Epithelial cell of esophagus (primary cell): ENCODE measurements at places on chromosomes 1 and 21.

DNA sequence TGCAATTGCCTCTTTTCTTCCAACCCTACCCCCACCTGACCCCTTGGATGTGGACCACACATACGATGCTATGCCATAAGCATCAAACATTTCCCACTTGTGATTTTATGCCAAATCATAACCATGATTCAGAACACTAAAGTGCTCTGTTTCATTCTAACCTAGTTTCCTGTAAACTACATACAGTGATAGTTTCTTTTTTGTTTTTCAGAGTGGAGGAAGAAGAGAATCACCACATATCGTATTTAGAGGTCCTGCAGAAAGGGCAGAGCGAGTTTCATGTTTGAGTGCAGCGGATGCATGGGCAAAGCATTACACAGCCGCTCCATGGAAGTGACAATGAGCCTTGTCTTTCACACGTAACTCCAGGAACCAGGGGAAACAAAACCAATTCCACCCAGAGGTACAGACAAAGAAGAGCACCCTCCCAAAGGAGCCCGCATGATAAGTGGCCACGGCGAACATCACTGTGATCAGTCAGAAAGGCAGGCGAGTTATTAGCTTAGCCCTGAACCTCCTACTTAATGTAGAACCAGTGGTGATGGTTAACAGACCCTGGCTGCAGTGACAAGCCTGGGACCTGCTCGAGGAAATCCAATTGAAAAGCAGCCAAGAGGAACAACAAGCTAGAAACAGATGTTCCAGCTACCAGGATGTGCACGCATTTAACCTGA is 64.0 kb upstream of the ZNF281 start:
- DNase-seq = no peak

DNA sequence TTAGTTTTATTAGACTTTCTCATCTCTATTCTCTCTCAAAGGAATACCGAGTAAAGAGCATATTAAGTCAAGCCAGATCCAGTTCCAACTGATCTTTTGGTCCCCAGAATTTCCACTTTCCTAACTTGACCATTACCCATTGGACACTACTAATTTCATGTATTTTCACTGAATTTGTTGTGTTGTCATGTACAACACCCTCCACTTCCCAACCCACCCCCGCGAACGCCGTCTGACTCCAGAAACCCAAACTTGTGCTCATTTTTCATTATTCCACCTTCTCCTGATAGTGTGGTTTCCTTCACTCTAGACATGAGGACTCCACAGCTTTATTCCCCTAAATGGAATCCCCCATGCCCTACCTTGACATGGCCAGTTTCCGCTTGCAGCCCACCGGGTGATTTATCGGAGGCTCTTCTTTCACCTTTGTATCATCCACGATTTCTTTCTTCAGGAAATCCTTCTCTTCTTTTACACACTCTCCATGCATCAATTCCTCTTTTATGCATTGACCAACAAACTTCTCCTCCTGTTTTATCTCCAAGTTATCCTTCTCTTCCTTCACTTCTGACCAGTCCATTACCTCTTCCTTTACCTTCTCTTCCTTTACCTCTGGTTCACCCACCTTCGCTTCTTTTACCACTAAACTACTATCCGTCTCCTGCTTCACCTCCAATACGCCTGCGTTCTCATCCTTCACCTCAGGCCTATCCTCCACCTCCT is 805 bp downstream of the ZNHIT6 start:
- no peak for DNase-seq

DNA sequence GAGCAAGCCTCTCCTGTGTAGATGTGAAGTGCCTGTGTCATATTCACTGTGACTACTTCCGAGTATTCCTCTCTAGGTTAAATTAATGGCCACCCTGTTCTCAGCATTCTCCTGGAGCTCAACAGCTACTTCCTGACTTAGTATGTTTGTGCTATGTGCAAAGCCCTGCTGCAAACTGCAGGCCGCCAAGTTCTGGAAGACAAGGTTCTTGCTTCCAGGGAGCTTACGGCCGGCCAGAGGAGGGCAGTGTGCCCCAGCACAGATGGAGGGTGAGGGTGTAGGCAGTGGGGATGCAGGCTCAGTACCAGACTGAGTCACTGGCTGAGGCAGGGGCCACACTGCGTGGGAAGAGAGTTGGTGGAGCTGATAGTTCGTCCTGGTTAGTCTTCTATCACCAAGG is 43.2 kb downstream of the ELK4 start:
- DNase-seq = peak; percentile 36

GRCh38 chr21:17931080-17931479 is 111.9 kb upstream of the C21orf91 start:
- DNase-seq = no peak

- no peak for DNase-seq
These were observed 272.6 kb upstream of the FMN2 start for GRCh38 chr1:239819096-239819495.

DNA sequence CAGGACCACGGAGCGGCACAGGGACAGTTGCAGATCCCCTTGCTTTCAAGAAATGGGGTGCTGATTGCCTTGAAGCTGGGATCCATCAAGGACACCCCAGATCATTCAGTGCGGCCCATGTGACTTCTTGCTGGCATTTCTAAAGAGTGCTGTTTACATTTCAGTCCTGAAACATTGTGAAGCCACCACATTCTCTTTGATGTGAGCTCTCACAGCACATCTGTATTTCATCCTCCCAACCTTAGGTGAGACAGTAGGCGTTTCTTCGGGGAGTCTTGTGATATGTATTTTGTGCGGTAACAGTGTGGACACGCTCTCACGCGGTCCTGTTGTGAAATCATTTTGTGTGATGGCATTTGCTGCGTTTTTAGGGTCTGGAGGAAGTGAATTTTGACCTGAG is 57.2 kb downstream of the CACHD1 start:
- peak; percentile 24 for DNase-seq
